Cortex of kidney (tissue), 1 donor: ENCODE measurements at places on chromosomes 1 and 21.

GRCh38 chr1:30695439-30695841 lies 27.9 kb downstream of the MATN1 start:
- DNase-seq, result no peak

DNA sequence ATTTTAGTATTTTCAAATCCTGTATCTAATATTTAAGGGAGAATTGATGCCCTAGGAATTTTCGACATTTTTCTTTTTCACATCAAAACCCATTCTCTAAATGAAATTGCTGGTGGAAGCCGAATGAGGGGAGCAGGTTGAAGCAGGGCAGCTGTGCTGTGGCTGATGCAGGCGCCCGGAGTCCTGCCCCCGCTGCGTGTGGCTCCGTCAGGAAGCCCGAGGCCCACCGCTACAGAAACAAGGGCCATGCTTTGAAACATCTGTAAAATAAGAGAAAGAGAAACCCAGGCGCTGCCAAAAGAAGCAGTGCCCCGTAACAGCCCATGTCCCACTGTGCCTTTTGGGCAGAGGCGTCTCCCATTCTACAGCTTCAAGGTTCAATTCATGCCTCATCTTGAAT lies 41.1 kb downstream of the TENT5C start:
- no peak for DNase-seq

GRCh38 chr1:43239484-43239883 lies 30.3 kb upstream of the TMEM125 start:
- DNase-seq, result no peak

- no peak for DNase-seq
Measured at GRCh38 chr1:168763031-168763430, 34.0 kb upstream of the DPT start.

DNA sequence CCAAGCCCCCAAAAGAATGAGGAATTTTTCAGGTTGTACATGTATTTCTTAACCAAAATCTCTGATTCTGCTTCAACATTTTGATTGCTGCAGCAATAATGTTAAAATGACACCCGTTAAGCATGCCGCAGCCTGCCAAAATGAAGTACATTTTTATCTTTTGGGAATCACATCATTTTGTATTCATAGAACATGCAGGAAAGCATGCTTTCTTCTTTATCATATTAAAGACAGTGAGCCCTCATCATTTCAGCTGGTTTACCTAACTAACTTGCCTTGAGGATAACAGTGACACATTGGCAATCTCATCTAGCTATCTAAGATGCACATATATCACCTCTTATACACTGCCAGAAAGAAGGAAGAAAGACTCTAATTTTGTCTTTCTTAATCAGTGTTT lies 299.2 kb downstream of the LTN1 start:
- DNase-seq, result no peak

GRCh38 chr1:163410073-163410999 lies 88.6 kb downstream of the NUF2 start:
- no peak for DNase-seq

- DNase-seq, result no peak
Measured at GRCh38 chr1:35885961-35886558, 3.1 kb downstream of the AGO1 start.

DNA sequence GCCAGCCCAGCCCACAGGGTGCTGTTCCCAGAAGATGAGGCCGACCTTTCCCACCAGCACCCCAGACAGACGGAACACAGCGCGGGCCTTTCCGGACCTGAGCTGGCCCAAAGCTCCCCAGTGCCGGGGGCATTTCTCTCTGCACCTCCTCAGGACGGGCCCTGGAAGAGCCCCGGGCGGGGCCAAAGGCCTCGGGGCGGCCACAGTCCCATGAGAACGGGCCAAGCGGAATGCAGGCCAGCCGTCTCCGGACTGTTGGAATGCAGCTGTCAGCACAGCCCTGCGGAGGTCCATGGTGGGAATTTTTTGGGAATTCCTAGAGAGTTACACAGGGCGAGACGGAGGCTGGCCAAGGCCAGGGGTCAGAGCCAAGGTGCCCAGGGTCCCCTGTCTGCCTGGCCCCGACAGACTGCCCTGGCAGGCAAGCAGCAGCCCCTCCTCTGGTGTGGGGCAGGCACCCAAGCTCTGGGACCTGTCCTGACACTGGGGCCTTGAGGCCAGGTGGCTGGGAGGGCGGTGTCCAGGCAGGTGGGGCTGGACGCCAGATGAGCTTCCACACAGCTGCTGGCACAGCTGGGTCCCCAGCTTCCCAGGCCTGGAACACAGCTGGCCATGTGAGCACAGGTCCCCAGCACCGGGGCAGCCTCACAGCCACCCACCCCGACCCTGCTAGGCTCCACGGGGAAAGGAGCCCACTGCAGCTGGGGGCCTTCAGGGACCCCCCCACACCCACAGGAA lies 63.0 kb downstream of the MEGF6 start:
- no peak for DNase-seq

GRCh38 chr1:205528887-205529825 lies 24.7 kb downstream of the CDK18 start:
- no peak for DNase-seq

DNA sequence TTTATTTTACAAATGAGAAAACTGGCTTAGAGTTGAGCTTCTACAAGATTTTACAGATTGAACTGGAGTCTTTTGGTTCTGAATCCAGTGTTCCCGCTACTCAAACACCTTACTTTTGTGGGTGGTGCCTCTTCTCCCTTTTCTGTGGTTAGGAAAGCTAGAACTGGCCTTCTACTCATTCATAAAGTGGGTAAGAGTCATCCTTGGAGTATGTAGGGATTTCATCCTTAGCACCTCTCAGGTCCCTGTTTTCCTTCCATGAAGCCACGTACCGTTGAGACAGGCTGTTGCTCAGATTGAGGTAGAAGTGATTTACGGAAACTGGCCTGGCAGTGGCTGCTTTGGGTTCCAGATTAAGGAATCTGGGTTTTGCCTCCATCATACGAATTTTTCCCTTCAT lies 35.8 kb downstream of the WNT4 start:
- no peak for DNase-seq

GRCh38 chr1:235455823-235456222 lies 48.4 kb downstream of the B3GALNT2 start:
- DNase-seq, result no peak

- no peak for DNase-seq
Measured at GRCh38 chr1:108533351-108534083, 26.4 kb upstream of the EEIG2 start.

GRCh38 chr1:115712911-115713609 lies 55.5 kb downstream of the CASQ2 start:
- no peak for DNase-seq

DNA sequence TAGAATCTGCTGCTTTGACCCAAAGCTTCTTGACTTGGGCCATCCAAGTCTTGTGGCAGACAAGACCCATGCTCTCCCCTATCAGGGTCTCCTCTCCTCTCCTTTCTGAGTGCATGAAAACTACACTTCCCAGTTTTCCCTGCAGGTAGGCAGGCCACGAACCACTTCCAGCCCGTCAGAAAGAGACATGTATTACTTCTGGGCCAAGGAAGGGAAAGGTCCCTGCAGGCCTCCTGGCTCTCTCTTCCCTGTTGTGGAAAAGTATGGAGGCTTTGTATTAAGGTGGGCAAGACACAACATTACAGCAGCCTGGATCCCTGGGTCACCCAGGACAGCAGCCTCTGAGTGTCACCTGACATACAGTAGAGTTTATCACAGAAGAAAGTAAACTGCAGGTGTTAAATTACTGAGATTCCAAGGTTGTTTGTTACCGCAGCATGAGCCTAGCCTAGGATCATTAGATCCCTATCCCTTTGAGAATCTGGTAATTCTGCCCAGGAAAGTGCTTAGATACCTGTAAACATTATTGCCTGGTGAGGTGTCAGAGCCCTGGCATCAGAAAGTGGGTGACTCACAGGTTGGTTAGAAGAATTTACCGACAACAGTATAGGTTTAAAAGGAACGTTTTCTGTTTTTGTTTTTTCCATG lies 717.3 kb downstream of the MATN1 start:
- DNase-seq, result no peak

GRCh38 chr1:193325042-193325441 lies 138.6 kb upstream of the B3GALT2 start:
- no peak for DNase-seq

DNA sequence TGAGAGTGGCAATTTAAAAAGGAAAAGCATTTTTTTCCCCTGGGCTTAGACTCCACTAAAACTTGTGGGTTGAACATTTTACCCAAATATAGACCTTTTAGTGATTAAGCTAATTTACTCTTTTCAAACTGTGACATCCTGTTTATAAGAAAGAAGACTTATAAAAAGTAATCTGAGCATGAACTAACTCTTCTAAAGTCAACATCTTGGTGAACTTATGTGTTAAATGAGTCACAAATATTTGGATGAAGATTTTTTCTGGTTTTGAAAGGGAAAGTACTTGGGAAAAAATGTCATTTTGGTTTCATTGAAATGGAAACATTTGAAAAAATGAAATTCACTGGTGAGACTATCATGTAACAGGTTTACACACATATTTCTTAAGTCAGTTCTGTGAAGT lies 109.8 kb downstream of the KCNK2 start:
- no peak for DNase-seq

GRCh38 chr1:114757455-114758255 lies at the start of gene CSDE1:
Gene CSDE1, minus strand, starts transcription at chr1:114757984. Its CDS starts 18,094 bp downstream, at chr1:114739890.
- peak; percentile 33 for DNase-seq

DNA sequence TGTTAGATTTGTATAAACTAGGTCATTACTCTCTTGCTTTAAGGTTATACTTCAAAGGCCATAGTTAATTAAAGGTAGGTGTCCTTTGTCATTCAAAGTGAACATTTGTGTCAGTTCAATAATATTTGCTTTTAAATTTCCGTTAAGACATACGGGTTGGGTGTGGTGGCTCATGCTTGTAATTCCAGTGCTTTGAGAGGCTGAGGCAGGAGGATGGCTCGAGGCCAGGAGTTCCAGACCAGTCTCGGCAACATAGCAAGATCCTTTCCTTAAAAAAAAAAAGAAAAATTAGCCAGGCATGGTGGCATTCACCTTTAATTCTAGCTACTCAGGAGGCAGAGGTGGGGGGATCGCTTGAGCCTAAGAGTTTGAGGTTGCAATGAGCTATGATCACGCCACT lies 80.4 kb downstream of the KIF26B start:
- DNase-seq, result no peak

- DNase-seq, result no peak
Measured at GRCh38 chr1:114341299-114341698, 169.7 kb downstream of the TRIM33 start.

DNA sequence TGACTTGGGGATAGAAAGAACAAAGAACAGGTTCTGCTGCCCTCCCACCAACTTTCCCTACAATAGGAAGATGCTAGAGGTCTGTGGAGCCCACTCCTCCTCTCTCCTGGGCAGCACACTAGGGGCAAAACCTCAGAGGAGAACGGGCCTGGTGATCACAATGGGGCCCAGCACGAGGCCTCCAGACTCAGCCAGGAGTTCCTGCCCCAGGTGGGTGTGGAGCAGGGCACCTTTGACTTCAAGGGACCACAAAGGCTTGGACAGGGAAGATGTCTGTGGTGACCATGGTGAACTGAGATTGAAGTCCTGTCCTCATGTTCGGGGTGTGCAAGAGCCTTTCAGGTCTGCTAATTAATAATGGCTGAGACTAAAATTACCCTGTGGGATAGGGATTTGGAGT lies 88.8 kb downstream of the LAMC2 start:
- no peak for DNase-seq

- no peak for DNase-seq
Measured at GRCh38 chr1:177977141-177977540, 7.3 kb upstream of the SEC16B start.

GRCh38 chr1:165444897-165445370 lies at the start of gene RXRG:
Gene RXRG, minus strand, starts transcription at chr1:165445126. Its CDS starts 233 bp downstream, at chr1:165444893.
- DNase-seq, result no peak

DNA sequence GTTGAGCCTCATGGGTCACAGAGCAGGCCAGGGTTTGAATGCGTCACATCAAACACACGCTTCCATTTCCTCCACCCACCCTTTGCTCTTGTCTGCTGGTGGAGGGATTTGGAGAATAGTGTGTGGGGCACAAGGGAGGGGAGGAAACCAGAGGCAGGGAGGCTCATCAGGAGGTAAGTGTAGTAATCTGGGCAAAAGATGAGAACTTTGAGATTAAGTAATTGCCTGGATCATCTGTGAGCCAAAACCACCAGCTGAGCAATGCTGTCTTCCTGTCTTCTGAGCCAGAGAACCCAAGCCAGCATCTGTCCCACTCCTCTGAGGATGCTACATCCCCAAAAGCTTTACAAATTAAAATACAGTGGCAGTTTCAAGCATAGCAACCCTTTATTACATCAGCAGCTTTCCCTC lies 45.2 kb downstream of the C8B start:
- no peak for DNase-seq

DNA sequence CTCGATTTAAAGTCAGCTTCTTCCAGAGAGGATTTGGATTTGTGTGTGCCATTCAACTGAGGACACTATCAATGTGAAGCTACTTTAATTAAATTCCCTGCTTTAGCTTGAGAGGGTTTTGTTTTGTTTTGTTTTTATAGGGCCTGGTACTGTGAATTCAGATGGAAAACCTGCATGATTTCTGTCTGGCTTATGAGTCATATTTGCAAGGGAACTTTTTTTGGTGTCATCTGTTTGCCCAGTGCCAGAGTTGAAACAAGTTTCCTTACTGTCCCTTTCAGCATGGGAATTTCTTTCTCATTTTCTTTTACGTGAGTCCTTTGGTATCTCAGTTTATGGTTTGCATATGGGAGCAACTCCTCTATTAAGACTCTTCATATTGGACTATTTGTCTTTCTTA lies 194.6 kb downstream of the GREM2 start:
- no peak for DNase-seq
